ENCODE measurements at places on chromosomes 1 and 21. TPM values are rescaled to one million over a fixed set of nuclear protein-coding genes. Genes with fewer than 3 reads are reported as not detected.
A peak's percentile ranks its signal among the peaks of the same experiment; 100 is the strongest.

Gene OR10J4
- not detected for total RNA-seq

DNA sequence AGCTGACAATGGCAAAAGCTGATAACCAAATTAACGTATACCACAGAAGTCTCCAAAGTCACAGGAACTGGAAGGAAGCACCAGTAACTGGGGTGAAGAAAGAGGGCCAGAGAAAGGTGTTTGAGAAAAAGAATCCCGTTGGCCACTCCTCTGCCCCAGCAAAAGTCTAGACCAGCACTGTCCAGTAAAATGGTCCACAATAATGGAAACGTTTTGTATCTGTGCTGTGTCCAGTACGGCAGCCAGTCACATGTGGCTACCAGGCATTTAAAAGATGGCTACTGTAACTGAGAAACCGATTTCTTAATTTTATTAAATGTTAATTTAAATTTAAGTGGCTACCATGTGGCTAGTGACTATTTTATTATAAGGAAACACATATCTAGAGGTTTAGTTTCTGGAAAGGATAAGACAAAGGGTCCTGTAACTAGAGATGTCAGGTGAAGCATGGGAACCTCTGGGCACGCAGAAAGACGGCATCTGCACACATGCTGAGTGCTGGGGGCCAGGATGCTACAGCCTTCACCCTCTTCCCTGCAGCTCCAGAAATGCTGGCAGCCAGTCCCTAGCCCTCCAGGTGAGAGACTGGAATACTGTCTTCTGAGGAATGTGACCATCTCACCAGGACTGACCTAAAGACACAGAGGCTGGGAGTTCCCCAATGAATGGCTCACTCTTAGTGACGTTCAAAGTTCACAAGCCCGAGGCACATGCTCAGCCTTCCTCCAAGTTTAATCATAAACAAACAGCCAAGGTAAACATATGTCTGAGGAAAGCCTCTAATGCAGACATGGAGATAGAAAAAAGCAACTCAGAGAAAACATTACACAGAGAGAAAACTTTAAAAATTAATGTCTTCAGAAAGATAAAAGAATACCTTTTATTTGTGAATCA is 50.7 kb downstream of the JAK1 start:
- DNase-seq = peak; percentile 64

Gene KRTAP10-7
- total RNA-seq = not detected

DNA sequence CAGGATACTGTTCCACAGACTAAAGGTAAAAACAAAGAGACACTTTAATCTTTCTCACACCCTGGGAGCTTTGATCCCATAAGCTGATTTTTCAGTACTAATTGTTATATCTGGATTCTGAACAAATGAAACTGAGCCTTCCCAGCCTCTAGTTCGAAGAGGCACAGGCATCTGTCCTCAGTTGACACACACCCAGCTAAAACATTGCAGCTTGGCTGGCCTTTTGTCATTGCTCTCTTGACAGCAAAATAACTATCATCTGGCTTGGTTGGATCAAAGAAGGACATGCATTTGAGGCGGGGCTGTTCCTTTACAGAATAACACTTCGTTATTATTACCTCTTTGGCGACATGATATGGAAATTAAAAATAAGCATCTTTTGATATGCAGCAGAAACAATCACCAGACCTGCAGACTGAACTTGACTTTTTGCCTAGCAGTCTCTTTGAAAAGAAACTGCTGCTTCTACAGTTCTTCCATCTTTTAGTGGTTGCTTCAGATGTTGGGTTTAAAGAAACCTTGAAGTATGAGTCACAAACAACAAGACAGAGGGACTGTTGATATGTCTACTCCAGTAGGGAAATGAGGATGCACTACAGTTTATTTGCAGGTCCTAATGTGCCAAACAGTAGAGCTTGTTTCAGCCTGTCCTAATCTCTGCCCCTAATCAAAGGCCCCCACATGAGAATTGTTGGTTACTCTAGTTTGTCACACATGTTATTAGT is 166.5 kb downstream of the TPR start:
- DNase-seq = no peak

Gene PEX11B
- 27.1 TPM for total RNA-seq

Gene LRRC47
- 38.1 TPM for total RNA-seq

DNA sequence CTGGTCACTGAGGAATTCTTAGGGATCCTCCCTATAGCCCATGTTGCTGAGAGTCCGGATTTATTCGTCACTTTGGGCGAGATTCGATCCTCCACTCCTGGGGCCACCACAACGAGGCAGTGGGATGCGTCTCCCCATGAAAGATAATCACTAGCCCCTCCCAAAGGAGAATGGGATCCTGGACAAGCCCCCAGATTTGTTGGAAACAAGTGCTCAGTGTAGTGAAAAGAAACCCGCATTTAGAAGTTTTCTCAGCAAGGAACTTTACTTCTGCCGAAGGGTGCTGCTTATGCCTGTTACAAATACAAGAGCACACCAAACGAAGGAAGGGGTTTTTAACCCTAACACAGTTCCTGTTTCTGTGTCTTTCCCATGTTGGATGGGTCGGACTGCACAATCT is 83.3 kb downstream of the ZFYVE9 start:
- DNase-seq = no peak

GRCh38 chr1:186424539-186424938 is 36.4 kb downstream of the PDC start:
- DNase-seq = no peak

Gene KISS1
- total RNA-seq = not detected

All from Calu3 (cell line).